KG1 (cell line): ENCODE measurements at places on chromosomes 6 and 20.
A peak's percentile ranks its signal among the peaks of the same experiment; 100 is the strongest.

DNA sequence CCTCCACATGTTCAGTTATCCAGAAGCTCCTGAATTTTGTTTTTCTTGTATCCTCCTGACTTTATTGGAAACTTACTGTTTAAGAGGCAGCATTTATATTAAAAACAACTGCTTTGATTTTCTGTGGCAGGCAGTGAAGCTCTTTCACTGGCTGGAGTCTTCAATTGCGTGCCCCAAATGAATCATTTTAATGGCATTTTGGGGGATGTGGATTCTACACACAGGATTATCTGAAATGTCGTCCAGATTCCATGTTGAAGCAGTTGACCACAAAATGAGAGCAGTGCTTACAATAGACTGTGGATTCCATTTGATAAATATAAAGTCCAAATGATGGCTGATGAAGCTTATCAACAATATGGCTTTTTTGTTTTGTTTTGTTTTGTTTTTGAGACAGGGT is 41.0 kb upstream of the HIVEP1 start:
- no peak for DNase-seq

GRCh38 chr20:47220161-47220582 is 136.3 kb downstream of the ZMYND8 start:
- DNase-seq, result peak; percentile 4

- DNase-seq, result no peak
Measured at GRCh38 chr6:40882323-40882997, 156.6 kb downstream of the UNC5CL start.

- DNase-seq, result no peak
Measured at GRCh38 chr6:119395192-119395591, 45.6 kb upstream of the MAN1A1 start.

GRCh38 chr20:1001911-1002681 is at the start of gene RSPO4:
RSPO4 (minus strand) TSS chr20:1002311; CDS start chr20:1002164, 147 bp downstream.
- DNase-seq, result no peak

- no peak for DNase-seq
Measured at GRCh38 chr6:47724300-47724699, 25.9 kb downstream of the ADGRF4 start.

GRCh38 chr20:7980332-7981046 is 39.1 kb downstream of the TMX4 start:
- DNase-seq, result no peak

- DNase-seq, result no peak
Measured at GRCh38 chr20:60749804-60750602, 502.1 kb upstream of the CDH4 start.

DNA sequence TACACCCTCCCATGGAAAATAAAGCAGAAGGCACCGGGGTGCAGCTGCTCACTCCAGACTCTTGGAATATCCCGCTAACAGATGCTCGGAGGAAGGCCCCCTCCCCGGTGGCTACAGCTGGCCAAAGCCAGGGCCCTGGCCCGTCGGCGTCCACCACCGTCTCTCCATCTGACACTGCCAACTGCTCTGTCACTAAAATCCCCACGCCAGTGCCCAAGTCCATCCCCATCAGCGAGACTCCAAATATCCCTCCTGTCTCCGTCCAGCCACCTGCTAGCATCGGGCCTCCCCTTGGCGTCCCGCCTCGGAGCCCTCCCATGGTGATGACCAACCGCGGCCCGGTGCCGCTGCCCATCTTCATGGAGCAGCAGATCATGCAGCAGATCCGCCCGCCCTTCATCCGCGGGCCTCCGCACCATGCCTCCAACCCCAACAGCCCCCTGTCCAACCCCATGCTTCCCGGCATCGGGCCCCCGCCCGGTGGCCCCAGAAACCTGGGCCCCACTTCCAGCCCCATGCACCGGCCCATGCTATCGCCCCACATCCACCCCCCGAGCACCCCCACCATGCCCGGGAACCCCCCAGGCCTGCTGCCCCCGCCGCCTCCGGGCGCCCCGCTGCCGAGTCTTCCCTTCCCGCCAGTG is 143.9 kb downstream of the SOBP start:
- DNase-seq, result no peak

DNA sequence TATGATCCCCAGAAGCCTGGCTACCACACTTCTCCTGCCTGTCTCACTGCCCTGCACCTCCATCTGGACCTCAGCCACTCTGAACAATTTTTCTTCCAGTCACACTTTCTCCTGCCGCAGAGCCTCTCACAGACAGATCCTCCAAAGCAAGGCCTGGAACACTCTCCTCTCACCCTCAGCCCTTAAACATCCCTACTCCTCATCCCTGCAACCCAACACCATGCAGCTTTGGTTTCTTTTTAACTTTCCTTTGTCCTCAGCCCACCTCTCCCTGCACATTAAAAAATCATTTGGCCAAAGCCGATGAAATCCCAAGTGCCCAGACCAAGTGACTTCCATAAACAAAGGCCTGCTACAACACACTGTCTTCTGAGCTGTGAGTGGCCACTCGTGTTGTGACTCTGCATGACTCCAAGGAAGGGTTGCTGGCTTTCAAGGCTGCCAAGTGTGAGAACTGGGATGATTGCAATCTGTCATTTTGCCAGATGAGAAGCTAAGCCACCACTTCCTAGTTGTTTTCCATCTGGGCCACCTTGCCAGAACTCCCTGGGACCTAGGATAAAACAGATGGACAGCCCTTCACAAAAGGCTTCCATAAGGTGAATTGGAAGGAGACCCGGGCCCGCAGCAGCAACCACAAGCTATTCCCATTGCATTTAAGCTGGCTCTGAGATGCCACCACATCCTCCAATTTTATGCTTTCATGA is 144.4 kb upstream of the SSTR4 start:
- no peak for DNase-seq

DNA sequence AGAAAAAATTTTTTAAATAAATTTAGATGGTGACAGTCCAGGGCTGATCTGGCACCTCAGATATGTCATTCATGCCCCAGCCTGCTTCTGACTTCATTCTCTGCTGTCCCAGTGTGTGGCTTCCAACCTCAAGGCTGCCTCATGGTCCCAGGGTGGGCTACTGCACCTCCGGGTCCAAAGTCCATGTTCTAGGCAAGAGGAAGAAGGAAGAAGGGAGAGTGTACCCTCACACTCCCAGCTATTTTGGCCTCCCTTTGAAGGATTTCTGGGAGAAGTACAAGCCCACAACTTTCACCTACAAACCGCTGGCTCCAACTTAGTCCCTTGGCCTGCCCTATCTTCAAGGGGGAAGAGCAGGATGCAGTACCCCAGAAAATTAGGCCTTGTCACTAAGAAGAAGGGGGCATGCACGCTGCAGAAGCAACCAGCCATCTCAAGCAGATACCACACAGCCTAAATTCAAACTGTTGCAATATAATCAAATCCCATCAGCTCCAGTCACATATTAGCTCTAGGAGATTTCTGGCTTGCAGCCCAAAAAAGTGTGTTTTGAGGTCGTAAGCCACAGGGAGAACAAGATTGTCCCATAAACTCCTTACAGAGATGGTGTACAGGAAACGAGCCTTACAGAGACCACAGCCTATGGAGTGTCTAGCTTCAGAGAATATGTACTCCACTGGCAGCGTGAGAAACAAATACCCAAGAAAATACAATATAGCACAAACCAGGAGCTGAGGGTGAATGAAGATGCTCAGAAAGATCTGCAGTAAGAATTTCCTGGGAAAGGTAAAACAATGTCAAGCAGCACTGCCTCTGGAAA is 906 bp upstream of the BTN3A2 start:
- no peak for DNase-seq

GRCh38 chr6:37007340-37008043 is 2.0 kb downstream of the FGD2 start:
- no peak for DNase-seq

GRCh38 chr20:62665826-62666735 is 23.8 kb downstream of the SLCO4A1 start:
- no peak for DNase-seq

DNA sequence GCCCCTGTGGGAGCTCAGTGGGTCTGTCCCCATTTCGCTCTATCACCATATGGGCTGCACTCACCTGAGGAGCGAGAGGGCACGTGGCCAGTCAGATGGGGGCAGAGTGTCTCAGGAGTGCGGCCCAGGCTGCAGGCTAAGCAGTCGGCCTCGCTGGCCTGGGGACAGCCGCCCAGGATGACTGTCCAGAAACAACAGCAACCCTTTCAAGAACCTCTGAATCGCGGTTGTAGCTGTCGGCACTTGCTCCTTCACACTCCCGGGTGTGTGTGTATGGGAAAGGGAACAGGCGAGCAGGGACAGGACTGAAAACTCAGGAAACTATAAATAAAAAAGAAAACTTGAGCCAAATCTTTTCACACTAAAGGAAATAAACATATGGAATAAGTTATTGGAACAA is 63.1 kb downstream of the TFAP2A start:
- no peak for DNase-seq

GRCh38 chr6:152587473-152587872 is 49.7 kb downstream of the SYNE1 start:
- DNase-seq, result no peak

DNA sequence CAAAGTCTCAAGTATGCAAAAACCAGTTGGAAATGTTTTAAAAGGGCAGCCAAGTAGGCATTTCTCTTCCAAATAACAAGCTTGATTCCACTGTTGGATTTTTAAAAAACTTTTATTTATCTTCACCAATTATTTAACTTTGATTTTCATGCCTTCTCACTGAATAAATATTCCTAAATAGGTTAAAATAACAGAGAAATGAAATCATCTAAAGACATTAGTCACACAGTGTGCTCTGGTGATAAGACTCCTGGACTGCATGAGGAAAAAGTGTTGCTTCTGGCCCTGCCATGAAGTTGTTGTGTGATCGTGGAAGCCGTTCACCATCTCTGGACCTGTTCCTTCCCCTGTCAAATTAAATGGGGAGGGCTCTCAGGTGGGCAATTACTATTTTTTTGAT is 33.8 kb upstream of the IGF2R start:
- DNase-seq, result no peak

DNA sequence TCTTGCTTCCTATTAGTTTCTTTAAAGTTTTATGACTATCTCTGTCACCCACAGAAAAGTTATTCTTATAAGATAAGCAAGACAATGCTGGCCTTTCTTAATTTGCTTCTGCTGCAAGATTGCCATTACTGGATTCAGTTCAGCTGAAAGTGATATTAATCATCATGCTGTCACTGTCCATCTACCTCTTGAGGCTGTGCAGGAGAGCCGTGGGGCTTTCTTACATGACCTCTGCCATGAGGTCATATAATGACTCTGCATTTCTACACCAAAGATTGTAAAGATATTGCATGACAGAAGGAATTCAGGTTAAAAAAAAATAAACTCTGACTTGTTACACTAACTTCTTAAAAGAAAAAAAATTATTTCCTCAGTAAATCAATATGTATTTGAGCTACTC is 106.9 kb downstream of the TRDN start:
- DNase-seq, result no peak

GRCh38 chr6:44456966-44457292 is 69.4 kb downstream of the CDC5L start:
- DNase-seq, result no peak

DNA sequence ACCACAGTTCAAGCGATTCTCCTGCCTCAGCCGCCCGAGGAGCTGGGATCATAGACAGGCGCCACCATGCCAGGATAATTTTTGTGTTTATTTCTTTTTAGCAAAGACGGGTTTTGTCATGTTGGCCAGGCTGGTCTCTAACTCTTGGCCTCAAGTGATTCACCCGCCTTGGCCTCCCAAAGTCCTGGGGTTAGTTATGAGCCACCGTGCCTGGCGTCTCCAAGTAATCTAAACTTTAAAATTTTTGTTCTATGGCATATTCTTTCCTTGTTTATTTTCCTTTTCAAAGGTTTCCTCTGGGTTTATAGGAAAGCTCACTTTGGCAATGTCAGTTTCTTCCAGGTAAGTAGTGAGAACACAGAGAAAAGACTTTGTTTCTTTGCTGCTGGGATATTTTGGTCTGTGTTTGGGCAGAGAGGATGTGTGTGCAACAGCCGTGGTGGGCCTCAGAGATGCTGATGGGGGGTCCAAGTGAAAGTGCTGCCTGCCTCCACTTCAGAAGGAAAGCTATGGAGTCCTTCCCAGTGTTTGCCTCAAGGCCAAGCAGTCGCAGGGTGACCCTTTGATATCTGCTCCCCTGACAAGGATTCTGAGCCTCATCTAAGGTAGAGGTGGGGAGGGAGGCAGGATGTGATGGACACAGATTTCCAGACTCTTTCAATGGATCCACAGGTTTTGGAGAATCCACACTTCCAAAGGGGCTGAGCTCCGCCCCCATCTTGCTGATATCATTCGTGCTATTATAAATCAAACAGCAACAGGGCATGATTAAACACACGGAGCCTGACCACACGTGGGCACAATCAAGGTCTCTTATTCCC is 2.3 kb downstream of the LRP11 start:
- no peak for DNase-seq

- no peak for DNase-seq
Measured at GRCh38 chr20:16699293-16699692, 30.5 kb upstream of the SNRPB2 start.

DNA sequence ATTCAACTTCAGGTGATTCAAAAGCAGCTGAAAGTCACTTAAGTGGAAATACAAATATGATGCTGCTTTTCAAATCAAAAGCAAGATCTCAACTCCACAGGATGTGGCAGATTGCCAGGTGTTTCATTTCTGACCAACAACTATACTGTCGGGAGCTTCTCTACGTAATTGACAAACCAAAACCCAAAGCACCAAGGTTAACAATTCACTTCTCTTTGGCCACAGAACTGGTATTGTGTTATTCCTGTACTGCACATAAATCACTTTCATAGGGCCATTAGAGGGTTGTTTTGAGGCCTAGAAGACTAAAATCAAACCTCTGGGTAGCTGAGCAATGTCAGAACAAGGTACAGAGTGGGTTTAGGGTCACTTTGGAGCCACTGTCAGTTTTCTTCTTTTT is 169.7 kb downstream of the HAO1 start:
- DNase-seq, result no peak

GRCh38 chr6:64776359-64776758 is 930.7 kb downstream of the EYS start:
- no peak for DNase-seq

GRCh38 chr20:59046862-59047261 is 4.3 kb upstream of the PRELID3B start:
- DNase-seq, result no peak

DNA sequence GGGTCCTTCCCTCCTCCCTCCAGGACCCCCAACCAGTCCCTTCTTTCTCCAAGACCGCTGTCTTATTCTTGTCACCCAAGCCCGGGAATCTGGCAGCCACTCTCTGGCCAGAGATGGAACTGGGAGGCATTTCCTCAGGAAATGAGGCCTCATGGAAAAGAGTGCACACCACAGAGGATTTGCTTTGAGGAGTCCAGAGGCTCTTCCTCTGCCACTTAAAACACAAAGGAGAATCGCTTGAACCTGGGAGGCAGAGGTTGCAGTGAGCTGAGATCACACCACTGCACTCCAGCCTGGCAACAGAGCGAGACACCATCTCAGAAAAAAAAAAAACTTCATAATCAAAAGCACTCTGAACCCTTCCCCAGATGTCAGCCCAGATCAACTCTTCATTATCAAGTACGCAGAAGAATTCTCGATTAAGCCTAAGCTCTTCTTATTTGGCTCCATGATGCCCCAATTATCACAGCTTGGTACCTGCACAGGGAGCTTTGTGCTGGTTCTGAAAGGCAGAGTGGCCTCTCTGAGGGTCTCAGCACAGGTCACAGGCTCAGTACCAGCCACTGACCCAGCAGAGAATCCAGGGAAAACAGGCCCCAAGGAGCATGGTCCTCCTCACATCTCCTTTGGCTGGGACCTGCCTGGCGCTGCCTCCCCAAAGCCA is 82.9 kb upstream of the MAFB start:
- no peak for DNase-seq
